ENCODE measurements at places on chromosomes 7 and 10.

DNA sequence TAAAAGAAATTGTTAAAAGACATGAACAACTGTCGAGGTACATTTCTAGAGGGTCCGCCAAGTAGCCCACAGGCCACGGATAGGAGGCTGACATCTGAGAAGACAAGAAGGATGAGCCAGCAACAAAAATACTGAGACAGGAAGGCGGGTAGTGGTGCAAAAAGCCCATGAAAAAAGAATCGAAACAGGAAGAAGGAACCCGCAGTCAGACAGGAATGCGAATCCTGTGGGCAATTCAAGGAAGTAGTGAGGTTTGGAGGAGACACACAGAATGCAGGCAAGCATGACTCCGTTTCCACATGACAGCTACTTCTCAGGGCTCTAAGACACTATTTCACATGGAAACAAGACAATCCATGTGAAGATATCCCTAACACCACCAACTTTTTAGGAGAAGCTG lies 125.2 kb downstream of the DOCK4 start:
- peak; percentile 28 for DNase-seq

- no peak for DNase-seq
Observed at GRCh38 chr10:133082685-133083421, 4.9 kb upstream of the ADGRA1 start.

GRCh38 chr7:99679032-99679399 lies 780 bp downstream of the CYP3A5 start:
- no peak for DNase-seq

GRCh38 chr7:5699467-5700384 lies 81.7 kb downstream of the RNF216 start:
- peak; percentile 87 for DNase-seq

- no peak for DNase-seq
Observed at GRCh38 chr10:1630304-1630703, 107.0 kb downstream of the ADARB2 start.

DNA sequence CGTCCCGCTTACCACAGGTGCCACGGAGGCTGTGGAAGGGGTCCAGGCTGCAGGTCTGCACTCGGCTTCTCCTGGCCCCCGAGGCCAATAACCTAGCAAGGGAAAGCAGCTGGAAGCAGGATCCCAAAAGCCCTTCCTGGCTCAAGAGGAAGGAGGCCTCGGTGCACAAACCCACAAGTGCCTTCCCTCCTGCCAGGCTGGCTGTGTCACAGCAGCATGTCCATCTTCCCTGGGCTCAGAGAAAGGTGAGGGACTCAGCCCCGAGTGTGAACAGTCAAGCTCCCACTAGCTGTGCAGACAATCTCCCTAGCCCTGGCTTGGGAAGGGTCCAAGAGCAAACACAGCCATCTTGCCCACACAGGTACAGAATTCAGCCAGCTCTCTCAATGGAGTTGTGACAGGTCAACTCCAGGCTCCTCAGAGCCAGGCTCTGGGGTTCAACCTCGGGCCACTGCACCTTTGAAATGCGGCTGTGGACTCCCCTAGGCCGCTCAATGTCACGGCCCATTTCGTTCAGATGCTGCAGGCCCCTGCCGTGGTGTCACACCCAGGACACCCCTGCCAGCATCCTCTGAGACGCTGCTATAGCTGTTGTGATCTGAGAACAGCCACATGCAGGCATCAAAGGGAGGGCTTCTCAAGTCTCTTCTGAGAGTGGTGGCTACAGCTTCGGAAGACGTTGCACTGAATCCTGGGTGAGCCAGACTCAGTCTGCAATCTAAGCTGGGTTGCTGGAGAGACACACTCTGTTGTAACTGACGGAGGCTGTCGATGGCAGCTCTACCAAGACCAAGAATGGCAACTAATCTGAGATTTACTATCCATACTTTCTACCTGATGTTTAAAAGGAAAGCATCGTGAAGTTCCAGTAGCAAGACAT lies 137.9 kb downstream of the DIP2C start:
- no peak for DNase-seq

DNA sequence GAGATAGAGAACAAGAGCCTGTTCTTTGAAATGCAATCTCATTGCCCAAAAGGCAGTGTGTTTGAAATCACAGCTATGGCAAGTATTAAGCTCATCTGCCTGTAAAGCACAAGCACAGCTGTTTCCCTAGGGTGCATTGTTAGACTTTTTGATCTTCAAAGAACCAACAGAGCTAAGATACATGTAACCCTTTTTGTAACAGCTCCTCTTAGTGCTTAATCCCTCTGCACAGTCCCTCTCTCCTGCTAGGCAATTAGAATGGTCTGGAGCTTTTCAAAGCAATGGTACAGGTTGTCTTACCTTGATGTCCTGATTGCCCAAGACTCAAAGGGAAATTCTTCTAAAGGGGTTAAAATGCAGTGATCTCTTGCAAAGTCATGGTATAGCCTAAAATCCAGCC lies 249.6 kb upstream of the CHRM2 start:
- DNase-seq = no peak

Data from activated CD4-positive, alpha-beta T cell treated with anti-CD3 and anti-CD28 coated beads, Interleukin-2, Interleukin-6, amounts not matched to agents 100 ng/mL and 50 ng/mL, durations not matched to agents 16 hours and 8 hours (primary cell).